Kidney tubule cell (primary cell): ENCODE measurements at places on chromosomes 6 and 20.

- no peak for DNase-seq
Measured at GRCh38 chr6:139381216-139381865, 6.9 kb upstream of the CITED2 start.

DNA sequence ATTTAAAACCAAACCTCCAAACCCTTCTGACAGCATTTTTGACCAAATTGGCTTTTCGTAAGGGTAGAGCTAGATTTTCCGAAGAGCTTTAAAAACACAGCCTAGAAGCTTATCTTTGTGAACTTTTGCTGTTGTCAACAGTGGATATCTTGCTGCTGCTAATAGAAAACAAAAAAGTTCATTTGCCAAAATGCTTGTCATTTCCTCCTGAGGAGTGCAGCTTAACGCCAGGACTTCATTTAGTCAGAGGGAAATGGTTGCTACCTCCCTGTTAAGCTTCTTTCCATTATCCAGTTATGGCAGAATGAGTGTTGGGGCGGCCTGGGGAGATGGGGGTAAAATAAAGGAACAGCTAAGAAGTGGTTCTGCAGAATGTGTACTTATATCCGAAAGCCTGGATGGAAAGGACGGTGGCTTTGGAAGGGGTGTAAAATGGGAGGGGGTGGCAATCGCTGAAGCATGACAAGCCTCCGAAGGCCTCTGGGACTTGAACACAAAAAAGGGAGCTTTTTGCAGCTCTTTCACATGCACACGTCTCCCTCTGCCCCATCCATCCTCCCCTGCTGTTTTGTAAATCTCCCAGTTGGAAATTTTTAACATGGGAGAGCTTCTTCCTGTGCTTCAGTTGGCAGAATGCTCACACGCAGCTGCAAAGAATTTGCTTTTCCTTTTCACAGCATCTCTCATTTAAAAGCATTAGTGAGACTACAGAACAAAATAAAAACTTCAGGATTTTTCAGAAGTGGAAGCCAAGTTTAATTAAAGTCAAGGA lies 22.5 kb downstream of the JARID2 start:
- no peak for DNase-seq

GRCh38 chr6:111626441-111626840 lies 20.8 kb upstream of the TRAF3IP2 start:
- no peak for DNase-seq

DNA sequence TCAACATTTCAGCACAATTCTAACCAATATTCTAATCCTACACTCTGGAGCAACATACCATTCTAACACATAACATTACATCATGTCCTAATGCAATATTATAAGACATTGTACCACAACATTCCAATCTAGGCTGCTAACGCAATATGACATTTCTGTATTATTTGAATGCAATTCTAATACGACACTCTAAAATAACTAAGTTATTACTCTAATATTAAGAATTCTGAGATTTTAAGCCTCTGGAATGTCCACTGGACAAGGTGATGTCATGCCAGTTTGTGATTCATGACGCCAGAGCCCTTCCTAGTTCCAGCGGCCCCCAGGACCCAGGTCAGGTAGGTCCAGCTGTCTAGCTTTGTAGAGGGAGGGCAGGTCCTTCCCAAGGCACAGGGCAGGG lies 69.7 kb upstream of the SIRPA start:
- DNase-seq = peak; percentile 51
